Stimulated activated CD8-positive, alpha-beta memory T cell treated with anti-CD3 and anti-CD28 coated beads, Interleukin-7, amount 100 ng/mL, for 1 hour (primary cell): ENCODE measurements at places on chromosomes 12 and 14.

DNA sequence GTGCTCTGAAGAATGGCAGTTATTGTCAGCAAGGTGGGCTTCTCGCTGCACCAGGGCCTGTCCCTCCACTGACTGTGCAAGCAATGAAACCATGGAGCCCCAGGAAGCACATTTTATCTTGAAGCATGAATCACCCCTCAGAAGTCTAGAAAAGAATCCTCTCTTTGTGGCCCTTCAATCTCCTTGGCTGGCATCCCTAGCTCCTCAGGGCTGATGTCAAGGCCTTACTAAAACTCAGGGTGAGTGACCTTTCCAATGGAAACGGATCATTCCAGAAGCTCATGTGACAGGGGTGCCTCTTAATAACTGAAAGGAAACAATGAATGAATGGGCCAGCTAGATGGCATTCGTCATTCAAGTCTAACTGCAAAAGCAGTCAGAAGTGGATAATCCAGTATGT lies 22.3 kb upstream of the PLEKHH1 start:
- no peak for DNase-seq

- no peak for DNase-seq
Measured at GRCh38 chr14:92122761-92123160, 992 bp downstream of the CPSF2 start.

GRCh38 chr14:72828604-72829003 lies 65.3 kb downstream of the DPF3 start:
- DNase-seq, result no peak

DNA sequence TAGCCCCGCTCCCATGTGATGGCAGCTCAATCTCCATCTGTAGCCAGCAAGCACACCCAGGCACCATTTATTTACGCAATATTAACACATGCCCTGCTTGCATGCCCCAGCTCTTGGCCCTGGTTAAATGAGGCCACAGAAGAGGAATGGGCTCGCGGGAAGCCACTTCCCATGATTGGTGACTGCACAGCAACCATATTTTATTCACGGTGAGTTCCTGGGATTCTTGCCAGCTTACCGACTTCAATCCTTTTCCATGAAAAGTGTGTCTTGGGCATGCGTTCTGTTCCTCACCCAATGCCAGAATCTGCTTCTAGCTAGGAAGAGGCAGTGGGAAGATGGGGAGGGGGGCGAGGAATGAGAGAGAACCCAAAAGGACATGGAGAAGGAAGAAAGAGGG lies 54.7 kb downstream of the PITPNM2 start:
- DNase-seq, result no peak
